PC-3 (cell line): ENCODE measurements at places on chromosomes 3 and 15. TPM values are rescaled to one million over a fixed set of nuclear protein-coding genes. Genes with fewer than 3 reads are reported as not detected.

DNA sequence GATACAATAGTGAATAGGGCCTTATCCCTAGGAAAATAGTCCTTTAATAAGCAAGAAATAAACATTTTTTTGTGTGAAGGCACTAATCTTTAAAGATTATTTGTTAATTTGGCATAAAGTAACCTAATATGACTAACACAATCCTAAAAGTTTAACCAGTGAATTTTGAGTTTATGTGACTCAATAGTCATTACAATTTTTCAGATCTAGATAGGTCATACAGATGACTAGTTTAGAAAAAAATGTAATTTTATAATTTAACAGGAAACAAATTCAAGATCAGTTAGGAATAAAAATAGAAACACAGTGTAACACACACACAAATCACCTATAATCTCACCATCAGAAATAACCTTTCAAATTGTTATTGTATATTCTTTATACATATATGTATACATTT is 620.7 kb upstream of the ALCAM start:
- DNase-seq, result no peak

DNA sequence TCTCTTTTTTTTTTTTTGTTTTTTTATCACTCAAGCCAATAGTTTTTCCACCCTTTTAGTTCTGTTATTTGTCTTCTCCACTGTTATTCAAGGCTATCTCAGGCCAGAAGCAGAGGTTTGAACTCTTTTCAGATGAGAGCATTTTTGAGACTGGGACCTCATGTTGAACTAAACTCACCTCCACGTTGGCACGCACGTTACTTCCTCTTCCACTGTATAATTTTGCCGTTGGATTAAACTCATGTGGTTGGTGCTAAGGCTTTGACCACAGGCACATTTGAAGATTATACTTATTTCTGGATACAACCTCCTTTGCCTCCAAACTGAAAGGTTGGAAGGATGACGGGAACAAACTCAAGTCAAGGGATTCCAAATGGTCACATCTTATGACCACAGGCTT is 501.3 kb upstream of the TPRG1 start:
- no peak for DNase-seq

- no peak for DNase-seq
These were observed 1.1 kb upstream of the GPR15 start for GRCh38 chr3:98530676-98531075.

DNA sequence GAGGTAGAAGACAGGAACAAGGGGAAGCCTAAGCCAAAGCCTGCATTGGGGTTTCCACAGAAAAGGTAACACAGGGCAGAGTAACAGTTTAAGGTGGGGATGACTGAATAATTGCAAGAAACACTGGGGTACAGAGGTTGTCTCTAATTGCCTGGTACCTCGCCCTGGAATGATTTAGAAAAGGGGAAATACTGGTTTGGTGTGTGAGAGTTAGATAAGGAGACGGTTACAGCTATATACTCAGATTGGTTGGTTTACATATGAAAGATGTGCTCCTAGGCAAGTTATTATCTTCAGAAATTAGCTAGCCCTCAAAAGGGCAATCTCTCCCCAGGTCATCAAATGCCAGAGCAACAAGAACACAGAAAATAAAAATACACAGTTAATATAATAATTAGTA is 58.8 kb downstream of the SMARCC1 start:
- DNase-seq, result no peak

MYRIP gene
- not detected in 2 replicates for total RNA-seq

FSIP1 gene
- total RNA-seq, result 0.07 and 0.81 TPM in 2 replicates

ITIH3 gene
- not detected in 2 replicates for total RNA-seq

- DNase-seq, result peak; percentile 54
These were observed 20.7 kb downstream of the TBC1D2B start for GRCh38 chr15:78056714-78057269.

DNA sequence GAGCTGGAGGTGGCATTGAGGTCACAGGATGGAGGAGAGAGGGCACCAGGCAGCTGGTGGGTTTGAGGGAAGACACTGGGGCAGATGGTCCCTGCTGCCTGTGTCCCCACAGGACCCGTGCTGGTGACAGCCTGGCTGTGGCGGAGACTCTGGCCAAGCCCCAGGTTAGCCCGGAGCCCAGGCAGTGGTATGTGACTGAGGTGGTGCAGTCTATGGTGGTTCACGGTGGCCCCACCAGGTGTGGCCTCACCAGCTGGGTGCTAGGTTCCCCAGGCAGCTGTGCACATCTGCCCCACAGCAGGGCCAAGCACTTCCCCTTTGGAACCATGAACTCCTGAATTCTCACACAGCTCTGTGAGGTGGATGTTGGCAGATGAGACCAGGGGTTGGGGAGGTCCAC is 15.4 kb downstream of the PLXNA1 start:
- DNase-seq, result no peak

DNA sequence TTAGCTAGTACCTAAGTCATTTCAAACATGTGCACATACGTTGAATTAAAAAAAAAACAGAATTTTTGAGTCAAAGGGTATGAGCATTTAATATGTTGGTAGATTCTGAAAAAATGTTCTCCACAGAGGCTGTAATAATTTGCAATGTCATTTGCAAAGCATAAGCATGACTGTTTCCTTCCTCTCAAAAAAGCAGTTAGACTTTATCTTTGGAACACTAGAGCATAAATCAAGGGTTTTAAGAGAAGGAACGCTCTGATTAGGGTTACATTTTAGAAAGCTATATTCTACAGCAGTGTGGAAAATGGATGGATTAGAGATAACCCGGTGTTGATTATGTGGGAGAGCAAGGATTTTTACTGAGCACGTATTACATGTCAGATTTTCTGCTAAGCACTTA is 193.7 kb downstream of the WDR72 start:
- DNase-seq, result no peak

- DNase-seq, result no peak
These were observed 65.9 kb upstream of the PAQR5 start for GRCh38 chr15:69232765-69233164.

ACKR4 gene
- total RNA-seq, result not detected in 2 replicates

DNA sequence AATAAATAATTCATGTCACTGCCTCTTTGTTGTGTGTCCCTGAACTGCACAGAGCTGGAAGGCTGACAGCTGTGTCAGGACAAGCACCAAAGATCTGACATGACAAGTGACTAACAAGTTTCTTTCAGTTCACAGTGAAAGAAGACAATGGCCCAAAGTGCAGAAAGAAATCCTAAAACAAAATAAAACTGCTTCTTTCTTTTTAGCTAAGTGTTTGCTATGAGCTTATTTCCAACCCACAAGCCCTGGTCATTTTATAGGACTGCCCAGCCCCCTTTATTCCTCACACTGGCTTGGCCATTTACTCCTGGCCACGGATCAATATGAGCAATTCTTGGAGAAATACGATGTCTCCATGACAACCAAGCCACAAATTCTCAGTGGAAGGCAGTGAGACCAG is 238.5 kb downstream of the WDR72 start:
- DNase-seq, result no peak

- DNase-seq, result peak; percentile 22
These were observed 51.3 kb downstream of the MBNL1 start for GRCh38 chr3:152319831-152320617.

SLC22A13 gene
- total RNA-seq, result 0.73 TPM in 1 of 2 replicates, not detected in the other

DNA sequence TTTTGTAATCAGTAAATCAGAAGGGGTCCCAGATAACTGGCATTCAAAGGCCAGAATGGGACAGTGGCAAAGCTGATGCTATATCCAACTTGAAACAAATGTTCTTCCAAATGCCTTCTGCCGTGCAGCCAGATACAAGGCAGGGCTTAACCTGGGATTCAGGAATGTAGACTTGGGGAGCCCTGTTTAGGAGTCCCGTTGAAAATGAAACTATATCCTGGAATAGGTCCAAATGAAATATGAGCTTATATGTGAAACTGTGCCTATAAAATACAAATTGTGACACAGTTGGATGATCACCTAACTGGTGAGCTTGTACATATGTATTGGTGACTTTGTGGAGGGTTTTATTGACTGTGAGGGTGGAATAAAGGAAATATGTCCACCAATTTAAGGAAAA is 28.7 kb downstream of the FRMD4B start:
- peak; percentile 7 for DNase-seq

GRCh38 chr3:65483480-65483879 is 555.2 kb downstream of the MAGI1 start:
- DNase-seq, result peak; percentile 59

DNA sequence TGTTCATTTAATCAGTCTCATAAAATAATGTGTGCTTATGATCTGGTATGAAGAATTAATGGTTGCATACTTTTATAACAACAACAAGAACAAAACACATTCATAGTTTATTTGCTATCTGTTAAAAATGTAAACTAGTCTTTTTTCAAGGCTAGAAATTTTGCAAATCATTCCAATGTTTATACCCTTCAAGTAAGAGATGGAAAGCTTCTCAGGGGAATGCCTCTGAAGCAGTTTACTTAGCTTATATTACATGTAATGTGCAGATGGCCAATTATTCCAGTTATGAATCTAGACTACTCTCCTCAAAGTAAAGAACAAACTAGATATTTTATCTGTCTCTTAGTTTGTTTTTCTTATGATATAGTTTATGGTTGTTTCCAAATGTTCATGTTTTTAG is 575.4 kb downstream of the NAALADL2 start:
- DNase-seq, result no peak

GRCh38 chr3:123353850-123354233 is 95.0 kb downstream of the ADCY5 start:
- DNase-seq, result peak; percentile 66

DNA sequence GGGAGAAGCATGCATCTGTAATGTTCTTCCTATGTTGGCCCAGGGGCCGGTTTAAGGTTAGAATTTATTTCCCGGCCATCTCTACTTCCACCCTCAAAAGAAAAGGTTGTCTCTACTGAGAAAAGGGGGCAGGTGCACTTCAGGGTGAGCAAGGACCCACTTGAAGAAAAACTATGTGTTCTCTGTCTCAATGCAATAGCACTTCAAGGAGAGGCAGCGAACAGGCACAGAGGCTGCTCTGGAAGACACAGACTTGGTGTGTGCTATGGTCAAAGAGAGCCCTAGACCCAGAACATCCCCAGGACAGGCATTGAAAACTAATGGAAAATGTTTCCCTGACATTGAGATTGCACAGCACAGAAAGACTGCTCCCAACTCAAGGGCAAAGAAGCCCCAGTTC is 7.6 kb downstream of the MINDY4B start:
- no peak for DNase-seq

CCDC39 gene
- 0.04 TPM in 1 of 2 replicates, not detected in the other for total RNA-seq

DNA sequence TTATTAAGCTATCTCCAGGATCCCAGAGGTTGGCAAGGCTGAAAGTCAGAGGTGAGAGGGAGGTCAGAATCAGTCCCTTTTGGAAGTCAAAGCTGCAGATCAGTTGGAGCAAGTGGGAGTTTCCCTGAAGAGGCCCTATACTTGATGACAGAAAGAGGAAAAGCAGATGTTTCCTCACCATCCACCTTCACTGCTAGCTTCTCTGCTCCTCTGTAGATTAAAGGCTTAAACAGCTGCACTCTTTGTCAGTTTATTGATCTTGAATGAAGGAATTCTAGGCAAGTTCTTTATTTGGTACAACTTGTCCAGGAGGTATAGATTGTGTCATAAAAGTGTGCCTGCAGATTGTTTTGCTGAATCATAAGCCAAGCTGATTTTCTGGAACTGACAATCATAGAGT is 408.2 kb upstream of the TGFBR2 start:
- no peak for DNase-seq

DNA sequence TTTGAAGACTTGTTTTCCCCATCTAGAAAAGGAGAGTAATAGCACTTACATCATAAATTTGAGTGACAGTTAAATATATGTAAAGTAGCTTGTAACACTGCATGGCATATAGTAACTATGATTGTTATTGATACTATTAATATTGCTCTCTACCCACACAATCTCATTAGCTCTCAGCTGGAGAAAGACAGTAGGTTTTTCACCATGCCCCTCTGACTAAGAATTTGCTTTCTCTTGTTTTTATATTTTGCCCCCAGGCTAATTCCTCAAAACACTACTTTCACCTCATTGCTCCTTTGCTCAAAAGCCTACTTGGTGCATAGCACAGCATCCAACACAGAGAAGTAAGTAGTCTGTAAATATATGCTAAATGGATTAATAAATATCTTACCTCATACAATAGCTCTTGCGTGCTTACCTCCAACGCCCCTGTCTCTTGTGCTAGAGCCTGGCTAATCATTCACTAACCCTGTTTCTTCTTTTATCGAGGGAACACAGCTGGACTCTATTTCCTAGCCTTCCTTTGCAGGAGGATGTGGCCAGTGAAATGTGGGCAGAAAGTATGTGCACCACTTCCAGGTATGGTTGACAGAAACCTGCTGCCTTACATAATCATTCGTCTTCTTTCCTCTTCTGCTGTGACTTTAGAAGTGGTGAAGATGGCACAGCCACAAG is 190.0 kb downstream of the PLCH1 start:
- DNase-seq, result no peak
